ENCODE measurements at places on chromosomes 3 and 15. TPM values are rescaled to one million over a fixed set of nuclear protein-coding genes. Genes with fewer than 3 reads are reported as not detected.

The CMSS1 gene
- 47.0 TPM for total RNA-seq

GRCh38 chr3:114697401-114697800 is 403.6 kb downstream of the TIGIT start:
- H3K4me1 ChIP-seq: no peaks in the 10 kb centered on the region
- no peaks in the 10 kb centered on the region for H3K27me3 ChIP-seq

DNA sequence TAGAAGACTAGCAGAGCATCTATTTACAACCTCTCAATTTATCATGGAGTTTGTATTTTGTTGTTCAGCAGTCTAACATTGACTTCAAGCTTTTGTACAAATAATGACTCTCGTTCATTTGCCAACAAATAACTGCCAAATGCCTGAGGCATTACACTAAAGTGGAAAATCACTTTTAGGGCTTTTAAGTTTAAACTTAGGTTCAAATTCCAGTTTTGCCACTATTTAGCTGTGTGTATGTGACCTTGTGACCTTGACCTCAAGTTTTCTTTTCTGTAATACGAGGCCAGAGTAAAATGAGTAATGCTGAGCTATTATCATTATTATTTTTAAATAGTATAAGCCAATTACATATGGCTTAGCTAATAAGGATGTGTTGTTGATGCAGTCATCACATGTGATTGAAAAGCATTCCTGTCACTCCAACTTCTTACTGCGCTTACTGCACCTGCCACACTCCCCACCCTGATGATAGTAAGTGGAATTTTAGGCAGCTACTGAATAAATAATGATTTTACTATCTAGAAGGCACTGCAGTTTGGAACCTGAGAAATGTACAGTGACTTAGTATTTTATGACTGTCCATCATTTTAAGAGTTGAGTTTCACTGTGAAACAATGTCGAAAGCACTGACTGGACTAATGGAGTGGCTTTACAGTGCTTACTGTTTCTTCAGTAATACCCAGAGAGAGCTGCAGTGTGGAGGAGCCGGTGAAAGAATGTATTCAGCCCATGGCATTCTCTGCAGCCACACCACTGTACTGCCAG is 16.3 kb downstream of the ARL8B start:
- H3K4me1 ChIP-seq: peaks cover 50% of the 10 kb centered on the region
- peaks cover 4% of the 10 kb centered on the region for H3K36me3 ChIP-seq
- DNase-seq: peak; percentile 66
- no peaks in the 10 kb centered on the region for H3K27me3 ChIP-seq
- H3K27ac ChIP-seq: peak overlapping the region; percentile 80

DNA sequence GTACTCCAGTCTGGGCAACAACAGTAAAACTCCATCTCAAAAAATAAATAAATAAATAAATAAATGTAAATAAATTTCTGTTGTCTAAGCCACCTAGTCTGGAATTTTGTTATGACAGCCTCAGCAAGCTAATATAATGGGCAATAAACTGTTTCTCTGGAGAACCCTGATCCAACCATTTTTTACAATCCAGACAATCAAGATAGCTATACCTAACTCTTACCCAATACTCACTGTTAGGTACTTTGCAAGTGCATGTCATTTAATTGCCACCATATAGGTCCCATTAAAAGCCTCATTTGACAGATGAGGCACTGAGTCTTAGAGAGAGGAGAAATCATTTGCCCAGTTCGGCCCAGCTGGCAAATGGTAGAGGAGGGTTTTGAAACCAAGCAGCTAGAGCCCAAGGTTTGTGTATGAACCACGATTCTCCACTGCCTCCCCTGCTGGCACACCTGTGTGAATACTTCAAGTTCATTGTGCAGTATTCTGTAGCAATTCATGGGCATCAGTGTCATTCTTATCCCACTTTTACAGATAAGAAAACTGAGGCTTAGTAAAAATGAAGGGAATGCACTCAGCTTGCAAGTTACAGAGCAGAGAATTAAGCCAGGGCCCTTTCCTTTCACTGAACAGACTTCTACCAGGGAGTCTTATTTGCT is 107.0 kb upstream of the UBE2E1 start:
- peaks cover 2% of the 10 kb centered on the region for H3K27me3 ChIP-seq
- no peak overlapping the region for H3K4me3 ChIP-seq
- H3K36me3 ChIP-seq: no peaks in the 10 kb centered on the region

- H3K27me3 ChIP-seq: no peaks in the 10 kb centered on the region
- DNase-seq: no peak
- peaks cover 39% of the 10 kb centered on the region for H3K4me1 ChIP-seq
- H3K36me3 ChIP-seq: no peaks in the 10 kb centered on the region
- no peak overlapping the region for H3K27ac ChIP-seq
Measured at GRCh38 chr3:171007316-171007715, 19.2 kb downstream of the SLC2A2 start.

The FBXW12 gene
- total RNA-seq: not detected

- H3K27ac ChIP-seq: no peak overlapping the region
- H3K27me3 ChIP-seq: no peaks in the 10 kb centered on the region
- peaks cover 5% of the 10 kb centered on the region for H3K36me3 ChIP-seq
- DNase-seq: no peak
- peaks cover 34% of the 10 kb centered on the region for H3K4me1 ChIP-seq
Measured at GRCh38 chr3:40073310-40074007, 236.0 kb upstream of the EIF1B start.

DNA sequence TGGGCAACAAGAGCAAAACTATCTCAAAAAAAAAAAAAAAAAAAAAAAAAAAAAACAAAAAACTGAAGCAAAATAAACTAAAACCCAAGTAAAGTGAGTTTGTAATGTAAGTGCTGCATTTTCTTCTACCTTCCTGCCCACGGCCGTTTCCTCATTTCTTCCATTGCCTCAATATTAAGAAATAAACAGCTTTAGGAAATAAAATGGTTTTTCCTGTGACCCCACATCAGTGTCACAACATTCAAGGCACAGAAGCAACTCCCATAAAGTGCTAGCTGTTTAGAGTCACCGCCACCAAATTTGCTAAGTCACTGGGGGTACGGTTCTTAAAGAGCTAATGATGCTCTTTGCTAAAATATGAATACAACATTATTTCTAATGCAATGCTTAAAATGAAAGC is 3.3 kb downstream of the PKM start:
- H3K27me3 ChIP-seq: peaks cover 15% of the 10 kb centered on the region
- no peak for DNase-seq
- H3K4me3 ChIP-seq: peak overlapping the region; percentile 99
- peaks cover 50% of the 10 kb centered on the region for H3K36me3 ChIP-seq
- H3K4me1 ChIP-seq: peaks cover 67% of the 10 kb centered on the region
- peak overlapping the region; percentile 98 for H3K27ac ChIP-seq

GRCh38 chr3:147406028-147406931 is at the start of gene ZIC4:
Gene ZIC4 (minus strand): TSS chr3:147406543. CDS start chr3:147402797, 3,746 bp downstream.
- H3K27me3 ChIP-seq: peaks cover 75% of the 10 kb centered on the region
- no peak within 1 kb of the TSS for H3K27ac ChIP-seq
- H3K4me1 ChIP-seq: peaks cover 39% of the 10 kb centered on the region

DNA sequence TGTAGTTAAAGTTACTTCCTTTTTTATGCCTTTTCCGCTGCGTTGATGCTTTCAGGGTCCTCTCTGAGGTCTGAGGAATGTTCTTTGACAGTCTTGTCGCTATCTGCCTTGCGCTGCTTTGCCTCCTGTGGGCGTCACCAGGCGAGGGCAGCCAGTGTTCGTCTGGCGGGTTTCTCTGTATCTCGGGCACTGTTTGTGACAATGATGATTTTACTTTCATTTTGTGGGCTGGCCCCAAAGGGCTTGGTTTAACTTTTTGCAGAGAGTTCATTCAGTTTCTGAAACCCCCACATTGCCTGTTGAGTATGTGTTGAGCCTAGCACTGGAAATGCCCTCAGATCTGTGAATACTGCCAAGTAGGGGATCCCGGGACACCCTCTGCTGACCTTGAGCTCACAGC is 24.6 kb upstream of the SACM1L start:
- H3K36me3 ChIP-seq: peaks cover 15% of the 10 kb centered on the region
- H3K4me1 ChIP-seq: peaks cover 65% of the 10 kb centered on the region
- peaks cover 2% of the 10 kb centered on the region for H3K27me3 ChIP-seq
- H3K27ac ChIP-seq: peak overlapping the region; percentile 44
- H3K4me3 ChIP-seq: peak overlapping the region; percentile 61

DNA sequence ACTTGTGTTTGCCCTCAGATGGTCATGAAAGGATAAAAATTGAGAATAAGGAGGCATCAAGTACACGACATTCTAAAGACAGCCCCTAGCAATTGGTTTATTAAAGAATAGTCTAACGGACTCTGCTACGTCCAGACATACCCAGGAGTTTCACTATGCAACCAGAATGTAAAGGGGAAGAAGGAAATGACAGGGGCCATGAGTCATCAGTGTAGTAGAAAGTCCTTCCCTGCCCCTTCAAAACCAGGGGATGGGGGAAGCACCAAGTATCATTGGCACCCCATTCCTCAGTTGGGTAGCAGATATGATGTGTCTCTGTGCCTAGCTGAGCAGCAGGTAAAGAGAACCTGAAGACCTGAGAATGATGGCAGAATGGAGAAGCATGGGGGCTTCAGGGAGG is 367.4 kb downstream of the IL20RB start:
- H3K4me1 ChIP-seq: no peaks in the 10 kb centered on the region
- DNase-seq: no peak
- H3K27ac ChIP-seq: no peak overlapping the region
- no peaks in the 10 kb centered on the region for H3K36me3 ChIP-seq

DNA sequence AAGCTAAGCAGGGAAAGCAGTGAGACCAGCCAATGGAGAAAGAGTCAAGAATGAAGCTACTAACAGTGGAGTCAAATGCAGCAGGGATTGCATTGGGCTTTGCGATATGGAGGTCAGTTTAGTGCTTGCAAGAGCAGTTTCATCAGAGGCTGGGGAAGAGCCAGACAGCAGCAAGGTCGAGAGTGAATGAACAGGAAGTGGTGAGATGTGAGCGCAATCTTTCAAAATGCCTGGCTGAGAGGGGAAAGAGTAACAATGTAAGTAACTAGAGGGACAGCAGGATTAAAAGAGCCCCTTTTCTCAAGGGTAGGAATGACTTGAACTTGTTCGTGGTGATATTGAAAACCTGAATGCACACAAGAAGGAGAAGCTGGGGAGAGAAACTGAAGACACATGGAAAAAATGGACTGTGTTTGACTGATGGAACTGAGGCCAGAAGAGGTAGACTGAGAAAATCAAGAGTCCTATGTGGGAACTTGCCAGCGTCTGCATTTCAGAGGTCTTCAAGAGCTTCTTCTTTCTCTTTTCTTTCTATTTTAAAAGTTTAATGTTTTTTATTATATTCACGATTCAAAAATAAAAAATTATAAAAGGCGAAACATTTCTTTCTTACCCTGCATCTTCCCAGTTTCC is 30.6 kb upstream of the GPR160 start:
- H3K4me1 ChIP-seq: peaks cover 24% of the 10 kb centered on the region
- DNase-seq: peak; percentile 12
- H3K36me3 ChIP-seq: no peaks in the 10 kb centered on the region
- H3K4me3 ChIP-seq: no peak overlapping the region
- H3K27ac ChIP-seq: peak overlapping the region; percentile 40

The TASOR gene
- total RNA-seq: 46.2 TPM

DNA sequence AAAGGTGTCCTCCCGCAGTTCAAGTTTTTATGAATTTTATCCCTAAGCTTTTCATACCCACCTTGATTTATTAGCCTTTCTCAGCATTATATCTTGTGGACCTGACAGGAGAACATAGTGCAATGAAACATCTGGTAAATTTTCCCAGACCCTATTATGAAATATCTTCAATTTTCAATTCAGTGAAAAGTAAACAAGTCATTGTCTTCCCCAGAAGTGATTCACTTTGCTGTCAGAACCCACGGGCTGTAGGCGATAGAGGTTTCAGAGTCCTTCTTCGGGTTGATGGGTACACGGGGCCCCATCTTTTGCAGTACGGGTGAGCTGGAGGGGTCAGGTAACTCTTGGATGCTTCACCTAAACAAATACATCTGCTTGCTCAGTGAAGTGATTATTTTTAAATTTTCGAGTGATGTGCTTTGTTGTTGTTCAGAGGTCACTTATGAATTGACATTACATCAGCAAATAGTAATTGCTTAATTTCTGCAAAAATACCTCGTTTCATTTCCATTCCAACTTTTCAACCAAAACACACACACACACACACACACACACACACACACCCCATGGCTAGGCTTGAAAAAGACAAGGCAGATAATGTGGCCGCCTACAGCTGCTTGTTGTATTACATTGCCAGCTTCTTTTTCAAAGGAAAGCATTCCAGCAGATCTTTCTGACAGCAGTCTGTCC is 102.9 kb downstream of the SEMA6D start:
- DNase-seq: no peak
- H3K27me3 ChIP-seq: peaks cover 3% of the 10 kb centered on the region
- no peaks in the 10 kb centered on the region for H3K36me3 ChIP-seq
- H3K4me3 ChIP-seq: no peak overlapping the region
- H3K27ac ChIP-seq: no peak overlapping the region

GRCh38 chr15:76309601-76310330 is 1.5 kb downstream of the ETFA start:
- H3K27ac ChIP-seq: peak overlapping the region; percentile 93
- H3K4me3 ChIP-seq: peak overlapping the region; percentile 93
- peaks cover 51% of the 10 kb centered on the region for H3K4me1 ChIP-seq
- peaks cover 10% of the 10 kb centered on the region for H3K36me3 ChIP-seq

The ZCWPW2 gene
- 0.29 TPM for total RNA-seq

- no peaks in the 10 kb centered on the region for H3K36me3 ChIP-seq
- no peak overlapping the region for H3K27ac ChIP-seq
- H3K4me1 ChIP-seq: no peaks in the 10 kb centered on the region
- no peak overlapping the region for H3K4me3 ChIP-seq
- peak; percentile 23 for DNase-seq
Measured at GRCh38 chr3:58659051-58659675, 7.4 kb downstream of the FAM3D start.

The PAK6 gene
- not detected for total RNA-seq

The CD200R1L gene
- total RNA-seq: not detected

DNA sequence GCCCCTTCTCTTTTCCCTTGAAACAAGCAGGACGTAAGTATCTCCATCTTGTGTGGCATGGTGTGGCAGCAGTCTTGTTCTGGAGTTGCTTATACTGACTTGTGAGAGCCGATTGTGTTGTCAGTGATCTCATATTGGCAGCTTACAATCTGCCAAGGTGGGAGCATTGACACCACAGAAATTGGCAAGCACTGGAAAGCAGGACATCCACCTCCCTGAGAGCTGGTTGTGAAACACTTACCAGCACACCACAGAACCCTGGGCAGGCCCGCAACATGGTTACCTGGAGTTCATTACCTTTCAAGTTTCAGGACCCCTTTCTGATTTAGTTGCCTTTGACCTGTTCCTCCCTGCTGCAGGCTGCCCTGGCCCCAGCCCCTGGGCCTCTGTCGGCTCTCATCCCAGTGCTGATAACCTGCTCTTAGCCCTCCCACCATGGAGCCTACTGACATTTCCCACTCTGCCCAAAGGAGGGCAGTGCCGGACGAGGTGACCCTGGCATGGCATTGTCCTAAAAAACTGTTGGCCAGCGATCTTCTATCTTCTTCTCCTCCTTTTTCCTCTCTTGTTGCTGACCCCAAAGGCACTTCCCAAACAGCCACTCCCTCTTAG is 10.6 kb upstream of the ATP2B2 start:
- DNase-seq: no peak
- H3K36me3 ChIP-seq: no peaks in the 10 kb centered on the region
- H3K4me1 ChIP-seq: peaks cover 26% of the 10 kb centered on the region
- H3K4me3 ChIP-seq: no peak overlapping the region

- H3K27me3 ChIP-seq: no peaks in the 10 kb centered on the region
- no peak for DNase-seq
- no peaks in the 10 kb centered on the region for H3K4me1 ChIP-seq
- no peaks in the 10 kb centered on the region for H3K36me3 ChIP-seq
- H3K27ac ChIP-seq: no peak overlapping the region
Measured at GRCh38 chr3:145604851-145605250, 556.1 kb downstream of the PLOD2 start.

The PP2D1 gene
- total RNA-seq: not detected

- no peaks in the 10 kb centered on the region for H3K27me3 ChIP-seq
- H3K4me1 ChIP-seq: peaks cover 37% of the 10 kb centered on the region
- peak overlapping the region; percentile 90 for H3K27ac ChIP-seq
- no peaks in the 10 kb centered on the region for H3K36me3 ChIP-seq
- peak; percentile 74 for DNase-seq
Measured at GRCh38 chr15:81887912-81888311, 157.9 kb downstream of the MEX3B start.

The CYP19A1 gene
- not detected for total RNA-seq
